Activated CD8-positive, alpha-beta memory T cell treated with anti-CD3 and anti-CD28 coated beads for 1 hour (primary cell): ENCODE measurements at places on chromosomes 1 and 21.

GRCh38 chr1:16478091-16478490 is 36.0 kb downstream of the RNU1-1 start:
- DNase-seq: no peak

- DNase-seq: no peak
These were observed 82.7 kb upstream of the KCTD3 start for GRCh38 chr1:215484171-215484939.

- DNase-seq: no peak
These were observed 62.2 kb downstream of the GORAB start for GRCh38 chr1:170594066-170594626.

GRCh38 chr1:219463636-219464035 is 149.3 kb downstream of the ZC3H11B start:
- no peak for DNase-seq

GRCh38 chr1:96999191-96999590 is 277.6 kb downstream of the PTBP2 start:
- DNase-seq: no peak

DNA sequence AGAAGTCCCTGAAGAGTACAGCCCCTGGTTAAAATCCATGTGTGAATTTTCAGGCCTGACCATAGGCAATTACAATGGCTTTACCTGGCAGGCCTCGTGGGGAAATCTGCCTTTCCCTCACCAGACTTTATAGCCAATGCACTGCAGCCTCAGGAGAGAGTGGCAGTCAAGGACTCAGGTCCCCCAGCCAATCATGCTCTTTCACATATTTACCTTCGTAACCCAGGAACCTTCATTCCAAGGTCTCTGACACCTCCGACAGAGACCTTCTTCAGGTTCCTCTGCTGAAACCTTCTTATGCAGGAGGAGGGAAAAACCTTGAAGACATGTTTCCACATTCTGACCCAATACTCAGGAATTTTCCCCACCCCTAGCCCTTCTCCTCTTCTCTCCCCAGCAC is 118.9 kb downstream of the FASLG start:
- DNase-seq: no peak

- DNase-seq: no peak
These were observed 505.2 kb upstream of the NR5A2 start for GRCh38 chr1:199522338-199522737.

GRCh38 chr1:161549652-161550051 is at the start of gene FCGR3A:
FCGR3A (minus strand) TSS chr1:161549818; CDS start chr1:161549736, 82 bp downstream.
- no peak for DNase-seq

DNA sequence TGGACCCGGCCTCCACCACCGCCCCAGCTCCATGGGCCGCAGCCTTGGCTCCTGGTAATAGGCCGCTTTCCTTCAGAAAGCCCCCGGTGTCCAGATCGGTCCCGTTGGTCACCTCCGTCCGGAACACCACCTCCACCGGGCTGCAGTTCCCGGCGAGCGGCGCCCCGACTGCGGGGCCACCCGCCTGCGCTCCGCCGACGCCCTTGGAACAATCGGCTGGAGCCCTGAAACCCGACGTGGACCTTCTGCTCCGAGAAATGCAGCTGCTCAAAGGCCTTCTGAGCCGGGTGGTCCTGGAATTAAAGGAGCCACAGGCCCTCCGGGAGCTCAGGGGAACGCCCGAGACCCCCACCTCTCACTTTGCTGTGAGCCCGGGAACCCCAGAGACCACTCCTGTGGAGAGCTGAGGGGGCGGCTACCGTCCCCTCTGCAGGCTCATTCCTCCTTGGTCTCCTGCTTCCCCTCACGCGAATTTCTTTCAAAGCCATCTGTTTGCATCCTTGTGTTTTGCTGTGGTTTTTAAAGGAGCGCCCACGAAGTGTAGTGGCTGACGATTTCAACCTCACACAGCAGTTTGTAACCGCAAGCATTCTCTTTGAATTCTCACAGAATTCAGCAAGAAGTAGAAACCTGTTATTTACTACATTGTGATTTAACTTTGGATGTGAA is 6.0 kb downstream of the FCRLB start:
- no peak for DNase-seq

DNA sequence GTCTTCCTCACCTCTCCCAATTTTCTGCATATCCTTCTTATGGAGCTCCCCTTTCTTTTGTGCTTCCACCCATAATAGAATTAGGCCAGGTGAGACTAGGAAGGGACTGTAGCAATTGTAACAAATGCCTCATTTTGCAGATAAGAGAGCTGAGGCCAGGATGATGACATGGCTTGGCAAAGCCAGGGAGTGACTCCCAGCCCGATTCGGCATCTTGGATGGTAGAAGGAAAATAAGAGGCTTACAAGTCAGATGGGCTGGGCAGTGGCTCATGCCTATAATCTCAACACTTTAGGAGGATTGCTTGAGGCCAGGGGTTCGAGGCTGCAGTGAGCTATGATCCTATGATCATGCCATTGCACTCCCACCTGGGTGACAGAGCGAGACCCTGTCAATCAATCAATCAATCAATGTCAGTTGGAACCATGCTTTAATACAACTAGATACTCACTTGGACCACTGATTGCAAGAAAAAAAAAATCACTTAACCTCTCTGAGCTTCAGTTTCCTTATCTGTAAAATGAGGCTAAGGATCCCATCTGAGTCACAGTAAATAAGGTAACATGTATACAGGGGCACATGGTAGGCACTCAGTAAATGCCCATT is 51.6 kb downstream of the PLEKHA6 start:
- no peak for DNase-seq

GRCh38 chr21:14547834-14548513 is 1.9 kb upstream of the SAMSN1 start:
- no peak for DNase-seq

GRCh38 chr1:21867451-21867996 is 55.5 kb downstream of the LDLRAD2 start:
- no peak for DNase-seq

DNA sequence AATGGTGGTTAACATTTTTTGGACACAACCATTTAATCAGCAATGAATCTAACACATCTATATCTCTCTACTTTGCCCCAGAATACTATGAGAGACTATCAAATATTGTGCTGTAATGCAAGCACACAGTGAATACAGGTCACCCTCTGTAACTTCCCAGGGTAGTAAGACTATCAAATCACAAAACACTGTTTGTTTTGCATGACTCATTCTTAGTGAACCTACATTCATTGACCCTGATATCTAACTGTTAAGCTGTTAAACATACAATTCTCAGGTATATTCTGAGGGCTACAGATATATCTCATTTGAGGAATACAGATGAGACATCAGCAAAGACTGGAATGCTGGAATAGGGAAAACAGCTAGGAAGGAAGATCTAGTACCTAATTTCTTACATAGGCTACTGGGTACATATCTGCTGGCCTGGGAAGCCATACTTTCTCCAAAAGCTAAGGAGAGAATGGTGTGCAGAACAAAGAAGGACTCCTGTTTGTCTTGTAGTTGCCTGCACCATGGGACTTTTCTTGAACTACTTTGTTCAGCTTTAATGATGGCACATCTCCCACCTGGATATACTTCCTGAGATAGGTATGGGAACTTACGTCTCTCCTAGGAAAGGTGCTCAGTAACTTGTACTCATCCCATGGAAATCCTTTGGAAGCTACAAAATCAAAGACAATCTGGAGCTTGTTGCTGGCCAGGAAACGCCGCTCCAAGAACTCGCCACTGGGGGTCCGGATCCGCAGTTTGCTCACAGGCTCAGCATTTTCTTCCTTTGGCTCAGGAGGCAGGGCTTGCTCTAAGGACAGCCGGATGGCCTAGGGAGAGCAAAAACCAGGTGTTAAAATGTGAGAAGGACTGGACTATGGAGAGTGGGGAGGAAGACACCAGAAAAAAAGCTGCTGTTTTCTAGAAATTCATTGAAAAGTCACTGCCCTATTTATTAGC is 51.9 kb upstream of the DMRTA2 start:
- DNase-seq: no peak

DNA sequence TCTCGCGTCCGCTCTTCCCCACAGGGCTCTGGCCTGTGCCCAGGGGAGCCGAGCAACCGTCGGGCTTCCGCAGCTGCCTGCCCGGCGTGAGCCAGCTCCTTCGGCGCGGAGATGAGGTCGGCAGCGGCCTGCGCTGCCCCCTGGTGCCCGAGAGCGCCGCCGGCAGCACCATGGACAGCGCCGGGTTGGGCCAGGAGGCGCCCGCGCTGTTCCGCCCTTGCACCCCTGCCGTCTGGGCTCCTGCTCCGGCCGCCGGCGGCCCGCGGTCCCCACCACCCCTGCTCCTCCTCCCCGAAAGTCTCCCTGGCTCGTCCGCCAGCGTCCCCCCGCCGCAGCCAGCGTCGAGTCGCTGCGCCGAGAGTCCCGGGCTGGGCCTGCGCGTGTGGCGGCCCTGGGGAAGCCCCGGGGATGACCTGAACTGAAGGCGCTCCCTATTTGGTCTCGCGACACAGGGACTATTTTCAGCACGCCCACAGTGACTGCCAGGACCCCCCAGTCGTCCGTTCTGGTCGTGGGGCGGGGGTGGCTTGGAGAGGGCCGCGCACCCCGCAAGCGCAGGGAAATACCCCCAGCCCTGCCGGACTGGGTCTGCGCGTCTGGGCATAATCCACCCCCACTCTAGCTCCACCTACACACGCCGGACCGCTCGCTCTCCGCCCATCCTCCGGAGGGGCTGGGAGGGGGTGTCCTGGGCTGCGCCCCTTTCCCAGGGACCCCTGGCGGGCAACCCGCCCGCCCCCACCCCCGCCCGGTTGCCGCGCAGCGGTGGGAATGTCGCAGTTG is 1.3 kb downstream of the HES3 start:
- peak; percentile 69 for DNase-seq

GRCh38 chr1:1672181-1672965 is 13.6 kb upstream of the CDK11B start:
- DNase-seq: no peak

DNA sequence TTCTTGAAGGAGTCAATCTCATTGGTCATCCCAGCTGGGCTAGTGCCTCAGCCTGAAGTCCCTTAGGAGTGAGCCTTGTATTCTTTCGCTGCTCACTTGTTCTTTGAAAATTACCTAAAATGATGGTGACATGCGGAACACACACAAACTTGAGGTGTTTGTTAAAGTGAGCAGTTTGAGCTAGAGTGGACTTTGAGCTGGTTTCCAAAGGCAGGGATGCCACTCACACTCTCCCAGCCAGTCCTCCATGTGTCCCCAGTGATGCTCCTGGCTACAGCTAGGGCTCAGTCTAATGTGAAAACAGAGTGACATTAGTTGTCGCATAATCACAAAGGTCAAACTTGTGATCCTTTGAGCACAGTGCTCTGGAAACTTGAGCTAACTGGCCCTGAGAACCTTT is 84.3 kb downstream of the DTL start:
- DNase-seq: no peak

GRCh38 chr1:3238703-3239278 is 169.8 kb downstream of the PRDM16 start:
- DNase-seq: no peak

DNA sequence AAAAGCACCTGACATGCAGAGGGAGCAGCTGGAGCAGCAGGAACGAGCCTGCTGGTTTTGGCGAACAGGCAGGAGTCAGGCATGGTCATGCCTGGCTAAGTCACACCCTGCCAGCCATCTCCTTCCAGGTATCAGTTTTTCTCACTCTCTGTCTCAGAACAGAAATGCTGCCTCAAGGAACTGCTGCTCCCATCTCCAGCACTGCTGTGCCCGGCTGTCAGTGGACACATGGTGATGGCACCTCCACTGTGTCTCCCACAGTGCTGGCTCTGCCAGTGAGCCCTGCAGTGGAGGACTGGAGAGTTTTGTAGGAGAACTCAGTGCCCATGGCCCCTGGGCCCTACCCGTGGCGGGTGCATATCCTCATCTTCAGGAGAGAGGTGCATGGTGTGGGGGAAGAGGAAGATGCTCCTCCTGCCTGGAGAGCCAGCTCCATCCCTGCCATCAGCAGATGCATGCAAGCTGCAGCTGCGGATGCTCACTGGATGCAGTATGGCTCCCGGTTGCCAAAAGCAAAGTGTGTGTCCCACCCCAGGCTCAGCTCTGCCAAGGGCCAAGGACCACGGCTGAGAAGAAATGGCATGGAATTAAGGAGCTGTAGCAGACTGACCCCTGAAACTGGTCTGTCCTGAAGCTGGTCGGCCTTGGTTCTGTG is 114.7 kb downstream of the GRIK3 start:
- no peak for DNase-seq

DNA sequence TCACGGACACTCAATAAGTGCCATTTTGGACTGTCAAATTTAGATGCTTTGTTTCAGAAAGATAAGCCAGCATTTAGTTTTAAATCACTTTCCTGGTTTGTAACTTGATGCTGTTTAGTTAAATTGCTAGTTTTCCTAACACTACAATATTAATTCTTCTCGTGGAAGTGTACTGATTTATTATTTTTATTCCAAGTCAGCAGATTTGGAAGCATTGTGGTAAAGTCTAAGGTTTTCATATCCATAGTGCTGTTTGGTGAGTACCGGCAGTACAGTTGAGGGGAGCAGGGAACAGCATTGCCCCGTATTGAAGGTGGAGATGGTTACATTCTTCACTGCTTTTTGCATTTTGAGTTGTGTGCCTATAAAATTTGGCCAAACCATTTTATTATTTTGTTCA is 36.3 kb downstream of the S100B start:
- no peak for DNase-seq

- no peak for DNase-seq
These were observed 19.7 kb downstream of the AK4 start for GRCh38 chr1:65167586-65168242.

GRCh38 chr1:218499011-218499691 is 154.0 kb downstream of the TGFB2 start:
- no peak for DNase-seq

DNA sequence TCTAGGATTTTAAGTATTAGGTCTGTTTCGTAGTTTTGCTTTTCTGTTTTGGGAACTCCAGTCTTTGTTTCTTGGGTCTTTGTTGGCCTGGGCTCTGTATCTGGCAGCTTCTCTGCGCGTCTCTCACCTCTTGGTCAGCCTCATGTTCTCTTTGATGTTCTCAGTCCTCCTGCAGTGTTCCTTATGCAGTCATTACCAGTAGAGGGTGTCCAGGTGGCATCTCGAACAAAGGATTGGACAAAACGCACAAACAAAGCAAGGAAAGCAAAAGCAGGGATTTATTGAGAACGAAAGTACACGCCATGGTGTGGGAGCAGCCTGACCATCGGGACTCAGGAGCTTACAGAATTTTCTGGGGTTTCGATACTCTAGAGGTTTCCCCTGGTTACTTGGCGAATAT is 133.7 kb upstream of the COL6A1 start:
- no peak for DNase-seq

- DNase-seq: no peak
These were observed 690.4 kb downstream of the USP25 start for GRCh38 chr21:16420031-16420724.

- DNase-seq: no peak
These were observed 6.2 kb upstream of the SPRR2F start for GRCh38 chr1:153119491-153119971.

- DNase-seq: no peak
These were observed 9.0 kb downstream of the TSACC start for GRCh38 chr1:156347331-156347730.

GRCh38 chr1:231359113-231359512 is 21.0 kb downstream of the SPRTN start:
- no peak for DNase-seq

GRCh38 chr1:10888791-10889649 is 92.6 kb upstream of the CASZ1 start:
- no peak for DNase-seq
